ENCODE measurements at places on chromosomes 4 and X.

DNA sequence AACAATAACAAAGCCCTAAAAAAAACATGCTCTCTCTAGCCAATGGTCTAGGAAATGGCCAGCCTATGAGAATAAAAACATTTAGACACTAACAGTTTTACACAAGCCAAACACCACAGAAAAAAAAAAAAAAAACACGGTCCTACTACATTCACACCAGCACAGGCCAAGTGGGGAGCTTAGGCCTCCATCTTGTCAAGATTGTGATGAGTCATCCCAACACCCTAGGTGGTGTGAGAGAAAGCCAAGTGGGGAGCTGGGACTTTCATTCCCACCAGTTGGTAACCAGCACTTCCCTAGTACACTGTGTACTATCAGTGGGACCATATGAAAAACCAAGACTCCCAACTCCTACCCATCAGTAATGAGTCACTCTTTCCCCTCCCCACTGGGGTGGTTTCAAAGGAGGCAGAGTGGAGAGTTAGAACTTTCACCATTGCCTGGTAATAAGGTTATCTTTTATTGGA lies 95.6 kb downstream of the ADAMTS3 start:
- no peak for DNase-seq

DNA sequence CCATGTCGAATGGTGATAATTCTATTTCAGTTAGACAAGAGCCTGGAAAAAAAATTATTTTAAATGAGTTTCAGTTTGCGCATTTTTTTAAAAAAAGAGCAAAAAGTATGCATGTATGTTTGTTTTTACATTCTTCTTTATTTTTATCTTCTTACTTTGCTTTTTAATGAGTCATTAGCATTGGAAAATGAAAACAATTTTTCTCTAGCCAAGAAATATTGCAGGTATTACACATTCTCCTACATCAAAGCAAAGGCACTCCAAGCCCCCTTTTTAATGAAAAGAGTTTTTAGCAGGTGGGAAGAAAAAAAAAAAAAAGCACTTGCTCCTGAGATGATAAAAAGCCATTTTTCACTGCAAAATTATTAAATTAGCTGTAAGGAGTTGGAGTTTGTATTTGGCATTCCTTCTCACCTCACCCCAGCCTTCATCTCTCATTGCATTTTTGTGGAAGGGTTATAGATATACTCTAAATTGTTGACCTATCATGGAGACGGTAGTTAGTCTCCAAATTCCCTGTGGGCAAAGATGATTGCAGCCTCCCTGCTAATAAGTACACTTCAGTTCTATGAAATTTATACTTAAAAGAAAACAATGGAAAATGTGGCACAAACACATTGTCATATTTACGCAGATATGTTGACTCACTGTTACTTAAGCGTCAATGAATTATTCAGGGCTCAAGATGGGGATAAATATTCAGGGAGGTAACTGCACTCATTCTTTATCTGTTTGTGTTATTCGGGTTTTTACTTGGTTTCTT lies 43.8 kb downstream of the PALLD start:
- no peak for DNase-seq

- no peak for DNase-seq
Measured at GRCh38 chr4:186624951-186625350, 69.6 kb upstream of the MTNR1A start.

- no peak for DNase-seq
Measured at GRCh38 chr4:111494971-111495370, 650.3 kb upstream of the FAM241A start.

- DNase-seq, result no peak
Measured at GRCh38 chrX:143754183-143754582, 33.6 kb upstream of the SPANXN2 start.

DNA sequence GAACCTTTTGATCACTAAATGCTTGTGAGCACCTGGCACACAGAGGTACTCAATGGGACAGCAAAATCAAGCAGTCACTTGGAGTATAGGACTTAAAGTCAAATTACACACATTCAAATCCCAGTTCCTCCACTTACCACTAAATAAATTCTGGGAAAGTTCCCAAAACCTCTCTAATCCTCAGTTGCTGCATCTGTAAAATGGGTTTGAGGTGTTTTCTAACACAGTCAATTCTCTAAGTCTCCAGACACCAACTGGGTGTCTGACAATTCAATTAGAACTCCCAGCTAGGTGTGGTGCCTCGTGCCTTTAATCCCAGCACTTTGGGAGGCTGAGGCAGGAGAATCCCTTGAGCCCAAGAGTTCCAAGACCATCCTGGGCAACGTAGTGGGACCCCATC lies 19.0 kb downstream of the QDPR start:
- DNase-seq, result no peak

DNA sequence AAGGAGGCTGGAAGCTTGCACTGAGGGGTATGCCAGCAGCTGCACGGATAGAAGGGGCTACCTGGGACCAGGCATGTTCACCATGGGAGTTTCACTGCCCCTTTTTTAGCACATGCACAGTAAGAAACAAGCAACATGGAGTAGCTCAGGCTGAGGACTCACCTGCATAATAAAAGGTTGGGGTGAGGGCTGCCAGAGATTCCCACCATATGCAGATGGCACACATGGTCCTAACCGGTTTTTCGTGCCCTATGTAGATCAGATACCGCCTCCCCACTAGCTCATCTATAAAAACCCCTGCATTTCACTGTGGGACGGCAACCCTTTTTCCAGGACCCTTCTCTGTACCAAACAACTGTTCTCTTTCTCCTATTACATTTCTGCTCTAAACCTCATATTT lies 97.0 kb upstream of the LANCL3 start:
- no peak for DNase-seq

DNA sequence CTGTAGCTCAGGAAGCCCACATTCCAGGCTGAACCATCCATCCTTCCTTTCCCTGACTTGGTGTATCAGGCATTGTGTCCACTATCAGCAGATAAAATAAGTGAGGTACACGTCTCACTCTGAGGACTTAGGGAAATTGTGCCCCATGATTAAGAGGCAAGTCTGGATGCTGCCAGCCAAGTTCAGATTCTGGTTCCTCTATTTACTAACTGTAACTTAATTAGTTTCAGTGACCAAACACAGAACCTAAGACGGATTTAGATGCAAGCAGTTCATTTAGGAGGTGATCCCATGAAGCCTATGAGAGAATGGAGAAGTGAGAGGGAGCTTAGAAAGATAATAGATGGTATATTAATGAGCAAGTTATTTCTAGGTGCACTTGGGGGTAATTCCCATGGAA lies 56.6 kb upstream of the PACRGL start:
- no peak for DNase-seq

GRCh38 chr4:5079581-5079980 lies 28.3 kb downstream of the STK32B start:
- DNase-seq, result no peak

GRCh38 chr4:177349191-177349590 lies 39.5 kb downstream of the NEIL3 start:
- no peak for DNase-seq

DNA sequence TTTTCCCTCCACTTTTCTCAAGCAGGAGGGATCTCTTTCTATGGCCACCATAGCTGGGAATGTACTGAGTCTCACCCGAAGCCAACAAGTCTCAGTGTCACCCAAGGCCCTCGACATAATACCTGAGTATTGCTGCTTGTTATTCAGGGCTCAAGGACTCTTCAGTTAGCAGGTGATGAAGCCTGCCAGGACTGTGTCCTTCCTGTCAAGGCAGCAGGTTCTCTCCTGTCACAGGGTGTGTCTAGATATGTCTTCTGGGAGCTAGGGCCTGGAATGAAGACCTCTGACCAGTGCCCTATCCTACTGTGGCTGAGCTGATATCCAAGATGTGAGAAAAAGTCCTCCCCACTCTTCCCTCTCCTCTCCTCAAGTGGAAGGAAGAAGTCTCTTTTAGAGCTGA lies 391.0 kb upstream of the DIPK2B start:
- no peak for DNase-seq

GRCh38 chr4:123671636-123672404 lies 275.2 kb downstream of the SPRY1 start:
- peak; percentile 21 for DNase-seq

DNA sequence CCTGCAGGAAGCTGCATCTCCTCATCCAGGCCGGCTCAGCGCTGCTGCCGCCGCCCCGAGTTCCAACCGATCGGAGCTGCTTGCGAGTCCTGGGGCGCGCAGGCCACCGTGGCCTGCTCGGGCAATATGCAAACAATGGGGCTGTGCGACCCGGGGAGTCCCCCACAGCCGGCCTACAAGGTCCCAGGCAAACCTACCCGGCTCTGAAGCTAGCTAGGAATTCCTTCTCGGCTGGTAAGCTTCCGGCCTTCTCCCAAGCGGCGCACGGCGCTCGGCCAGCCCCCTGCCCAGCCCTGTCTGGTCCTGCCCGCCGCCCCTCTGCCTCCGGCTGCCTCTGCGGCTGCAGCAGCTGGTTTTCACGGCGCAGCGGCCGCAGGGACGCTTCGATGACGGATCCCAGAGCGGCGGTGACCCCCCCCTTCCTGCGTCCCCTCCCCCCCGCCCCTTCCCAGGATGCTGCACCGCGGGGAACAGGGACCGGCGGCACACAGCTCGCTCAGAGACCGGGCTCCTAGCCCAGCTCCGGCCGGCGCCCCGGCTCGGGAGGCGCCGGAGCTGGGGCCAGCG lies 59.4 kb downstream of the TSC22D3 start:
- peak; percentile 6 for DNase-seq

DNA sequence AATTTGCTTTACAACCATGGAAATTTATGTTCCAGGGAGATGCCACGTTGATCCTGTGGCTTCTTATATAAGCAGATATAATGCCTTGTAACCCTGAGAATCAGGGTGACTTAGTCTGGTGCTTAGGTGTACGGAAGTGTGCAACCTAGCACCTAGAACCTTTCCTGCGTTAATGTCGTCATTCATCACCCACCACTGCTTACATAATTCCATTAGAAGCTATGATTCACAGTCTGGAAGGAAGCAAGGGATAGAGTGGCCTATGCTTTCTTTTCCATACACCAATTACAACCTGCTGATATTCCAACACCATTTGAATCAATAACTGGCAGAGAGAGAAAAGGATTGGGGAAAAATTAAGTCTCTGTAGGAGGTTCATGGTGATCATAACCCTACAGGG lies 17.3 kb upstream of the CXCL8 start:
- no peak for DNase-seq

DNA sequence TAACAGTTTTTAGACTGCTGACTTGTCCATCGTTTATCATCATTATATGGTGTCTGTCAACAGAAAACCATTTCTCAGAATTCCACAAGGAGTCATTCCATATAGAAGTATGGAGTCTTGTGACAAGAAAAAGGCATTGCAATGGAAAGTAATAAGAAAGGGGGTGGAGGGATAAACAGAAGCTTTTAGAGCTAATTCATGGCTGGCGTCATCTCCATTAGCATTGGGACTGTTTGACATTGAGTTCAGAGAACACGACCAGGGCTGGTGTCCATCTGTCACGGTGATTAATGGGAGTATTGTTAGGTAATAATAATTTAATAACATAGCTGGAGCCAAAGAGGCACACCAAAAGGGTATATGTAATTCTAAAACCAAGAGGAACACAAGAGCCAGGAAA lies 101.9 kb upstream of the SFRP2 start:
- DNase-seq, result no peak

DNA sequence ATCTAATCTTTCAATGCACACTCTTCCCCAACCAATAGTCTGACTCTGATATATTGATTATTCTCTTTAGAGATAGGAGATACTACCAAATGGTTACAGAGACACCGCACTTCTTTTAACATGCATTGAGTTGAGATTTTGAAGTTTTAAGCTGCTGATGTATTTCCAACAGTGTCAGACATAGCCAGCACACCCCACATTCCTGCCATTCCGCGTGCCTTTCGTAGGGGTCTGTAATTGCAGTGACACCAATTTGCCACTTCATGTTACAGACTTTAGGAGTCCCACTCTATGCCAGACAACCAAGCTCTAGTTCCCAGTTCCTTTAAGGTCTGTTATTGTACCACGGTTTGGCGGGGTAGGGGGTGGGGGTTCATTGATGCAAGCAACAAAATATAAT lies 618.2 kb upstream of the FRG1 start:
- DNase-seq, result no peak

GRCh38 chrX:41923978-41924683 lies 777 bp upstream of the CASK start:
- DNase-seq, result peak; percentile 32

DNA sequence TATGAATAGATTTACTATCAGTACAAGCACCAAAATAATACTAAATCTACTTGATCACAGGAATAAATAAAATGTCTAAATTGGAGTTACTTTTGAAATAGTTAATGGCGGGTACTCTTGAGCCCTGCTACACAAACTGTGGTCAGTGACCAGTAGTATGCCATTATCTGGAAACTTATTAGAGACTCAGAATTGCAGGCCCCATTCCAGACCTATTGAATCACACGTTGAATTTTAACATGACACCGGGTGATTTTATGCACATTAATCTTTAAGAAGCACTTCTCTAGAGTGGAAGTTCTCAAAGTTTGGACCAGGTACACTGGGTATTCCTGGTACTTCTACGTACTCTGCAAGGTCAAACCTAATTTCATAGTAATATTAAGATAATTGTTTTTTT lies 660.0 kb upstream of the POU3F4 start:
- no peak for DNase-seq

- DNase-seq, result no peak
Measured at GRCh38 chr4:168737806-168738172, 240.9 kb downstream of the PALLD start.

- no peak for DNase-seq
Measured at GRCh38 chrX:121050781-121051180, 3.4 kb downstream of the GLUD2 start.

GRCh38 chrX:48498374-48498809 lies 10.4 kb upstream of the PORCN start:
- DNase-seq, result no peak

DNA sequence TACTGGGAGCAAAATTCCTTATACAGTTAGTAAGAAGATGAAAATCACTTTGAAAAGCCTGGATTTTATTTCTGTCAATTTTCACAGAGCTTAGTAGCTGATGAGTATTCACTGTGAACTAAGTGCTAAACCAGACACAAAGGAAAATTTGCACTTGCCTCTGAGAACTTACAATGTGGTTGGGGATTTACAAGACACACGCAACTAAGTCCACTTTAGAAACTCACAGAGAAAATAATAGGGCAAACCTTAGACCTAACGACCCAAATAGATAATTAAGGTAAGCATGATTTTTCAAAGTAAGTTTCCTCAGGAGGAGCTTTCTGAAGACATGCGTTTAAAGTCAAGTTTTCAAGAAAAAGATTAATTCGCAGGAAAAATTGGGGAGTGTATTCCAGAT lies 708.9 kb downstream of the ADGRL3 start:
- no peak for DNase-seq

GRCh38 chr4:141132072-141132708 lies 1.1 kb downstream of the RNF150 start:
- no peak for DNase-seq

DNA sequence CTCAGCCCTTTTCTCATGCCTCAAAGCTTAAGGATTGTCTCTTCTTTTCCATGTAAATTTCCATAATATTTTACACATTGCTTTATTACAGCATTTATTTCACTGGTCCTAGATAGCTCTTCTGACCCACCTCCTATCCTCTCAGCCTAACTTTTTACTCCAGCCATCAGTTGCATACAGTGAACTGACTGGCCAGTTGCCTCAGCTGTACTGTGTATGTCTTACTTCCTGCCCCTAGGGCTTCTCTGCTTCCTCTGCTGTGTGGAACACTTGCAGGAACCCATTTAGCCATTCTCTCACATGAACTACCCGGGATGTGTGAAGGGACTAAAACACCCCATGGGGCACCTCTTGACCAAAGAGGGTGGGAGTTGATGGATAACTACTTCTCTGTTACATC lies 18.0 kb downstream of the C4orf33 start:
- DNase-seq, result no peak

- DNase-seq, result no peak
Measured at GRCh38 chr4:46947541-46947940, 38.5 kb upstream of the COX7B2 start.
